ENCODE measurements at places on chromosomes 3 and 15.
A peak's percentile ranks its signal among the peaks of the same experiment; 100 is the strongest.

DNA sequence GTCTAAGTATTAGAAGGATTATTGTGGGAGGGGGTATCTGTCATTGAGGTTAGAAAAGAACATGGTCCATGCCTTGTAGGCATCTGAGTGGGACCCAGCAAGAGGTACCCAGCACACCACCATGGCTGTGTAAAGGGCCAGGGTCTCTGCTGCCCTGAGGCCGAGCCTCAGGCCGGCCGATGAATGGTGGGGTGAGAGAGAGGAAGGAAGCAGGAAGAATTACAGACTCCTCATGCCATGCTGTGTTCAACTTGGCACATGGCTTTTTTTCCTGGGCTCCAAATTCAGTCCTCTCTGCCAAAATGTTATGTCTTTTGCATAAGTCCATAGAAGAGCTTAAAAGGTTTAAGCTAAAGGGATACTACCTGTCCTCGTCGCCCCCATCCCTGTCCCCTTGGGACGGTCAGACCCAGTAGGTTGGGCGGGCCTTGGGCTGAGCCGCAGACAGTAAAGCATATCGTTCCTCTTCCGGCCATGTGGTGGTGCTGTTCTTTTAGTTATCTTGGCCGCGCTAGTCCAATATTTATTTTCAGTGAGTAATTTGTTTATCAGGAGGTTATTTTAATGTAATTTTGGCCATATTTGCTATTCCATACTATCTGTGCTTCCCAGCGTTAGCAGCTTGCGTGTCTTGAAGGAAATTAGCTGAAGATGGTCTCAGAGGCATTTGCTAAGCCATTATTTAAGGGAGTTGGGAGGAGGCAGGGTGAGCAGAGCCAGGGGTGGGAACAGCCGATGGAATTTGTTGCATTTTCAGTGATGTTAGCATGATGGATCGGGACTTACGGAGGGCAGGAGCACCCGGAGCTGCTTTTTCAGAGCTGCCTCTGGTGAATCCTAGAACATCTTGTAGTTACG lies 152.4 kb downstream of the AGBL1 start:
- DNase-seq, result no peak

- DNase-seq, result no peak
Observed at GRCh38 chr15:33987444-33987843, 19.1 kb downstream of the CHRM5 start.

- no peak for DNase-seq
Observed at GRCh38 chr3:14201940-14202684, 23.5 kb downstream of the LSM3 start.

DNA sequence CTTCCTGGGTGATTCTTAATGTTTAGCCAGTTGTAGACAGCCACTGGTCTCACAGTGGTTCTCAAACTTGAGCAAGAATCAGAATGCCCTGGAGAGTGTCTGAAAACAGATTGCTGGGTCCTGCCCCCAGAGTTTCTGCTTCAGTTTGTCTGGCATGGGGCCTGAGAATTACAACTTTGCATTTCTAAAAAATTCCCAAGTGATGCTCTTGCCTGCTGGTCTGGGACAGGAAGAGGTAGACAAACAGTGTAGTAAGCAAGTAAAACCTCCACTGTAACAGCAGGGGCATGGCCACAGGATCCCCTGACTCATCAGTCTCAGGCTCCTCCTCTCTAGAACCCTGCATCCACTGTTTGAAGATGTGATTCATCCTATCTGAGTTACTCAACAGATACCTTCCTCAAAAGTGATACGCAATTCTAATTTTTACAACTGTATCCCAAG lies 36.5 kb downstream of the DZIP1L start:
- DNase-seq, result peak; percentile 82

DNA sequence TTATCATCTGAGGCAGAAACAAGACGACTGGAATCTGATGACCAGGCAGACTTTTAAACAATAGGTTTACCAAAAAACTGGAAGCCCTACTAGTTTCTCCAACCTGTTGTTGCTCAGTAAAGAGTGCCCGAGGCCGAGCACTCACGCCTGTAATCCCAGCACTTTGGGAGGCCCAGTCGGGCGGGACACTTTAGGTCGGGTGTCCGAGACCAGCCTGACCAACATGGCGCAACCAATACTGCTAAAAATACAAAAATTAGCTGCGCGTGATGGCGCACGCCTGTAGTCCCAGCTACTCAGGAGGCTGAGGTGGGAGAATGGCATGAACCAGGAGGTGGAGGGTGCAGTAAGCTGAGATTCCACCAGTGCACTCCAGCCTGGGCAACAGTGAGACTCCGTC lies 1.1 kb upstream of the WDR5B start:
- no peak for DNase-seq

- DNase-seq, result no peak
Observed at GRCh38 chr3:26307192-26307591, 315.4 kb upstream of the LRRC3B start.

- no peak for DNase-seq
Observed at GRCh38 chr3:128491941-128492670, 895 bp downstream of the GATA2 start.

DNA sequence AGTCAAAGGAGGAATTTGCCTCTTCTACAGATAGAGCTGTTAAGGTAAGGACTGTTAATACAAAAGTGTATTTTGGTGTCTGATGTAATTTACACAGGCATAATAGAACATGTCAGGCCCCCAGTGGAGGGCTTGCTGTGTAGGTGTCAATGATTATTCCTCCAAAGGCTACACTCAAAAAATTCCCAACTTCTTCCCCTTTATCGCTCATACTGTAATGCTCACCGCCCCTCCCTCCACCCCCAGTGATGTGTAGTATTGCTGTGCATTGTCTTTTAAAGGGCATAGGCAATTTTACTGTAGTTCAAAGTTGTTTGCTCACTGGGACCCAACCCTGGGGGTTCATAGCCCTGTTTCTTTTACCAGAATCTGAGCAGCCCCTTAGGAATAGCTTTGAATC lies 32.2 kb downstream of the NSUN3 start:
- no peak for DNase-seq

- no peak for DNase-seq
Observed at GRCh38 chr15:81026836-81027599, 26.3 kb downstream of the TLNRD1 start.

DNA sequence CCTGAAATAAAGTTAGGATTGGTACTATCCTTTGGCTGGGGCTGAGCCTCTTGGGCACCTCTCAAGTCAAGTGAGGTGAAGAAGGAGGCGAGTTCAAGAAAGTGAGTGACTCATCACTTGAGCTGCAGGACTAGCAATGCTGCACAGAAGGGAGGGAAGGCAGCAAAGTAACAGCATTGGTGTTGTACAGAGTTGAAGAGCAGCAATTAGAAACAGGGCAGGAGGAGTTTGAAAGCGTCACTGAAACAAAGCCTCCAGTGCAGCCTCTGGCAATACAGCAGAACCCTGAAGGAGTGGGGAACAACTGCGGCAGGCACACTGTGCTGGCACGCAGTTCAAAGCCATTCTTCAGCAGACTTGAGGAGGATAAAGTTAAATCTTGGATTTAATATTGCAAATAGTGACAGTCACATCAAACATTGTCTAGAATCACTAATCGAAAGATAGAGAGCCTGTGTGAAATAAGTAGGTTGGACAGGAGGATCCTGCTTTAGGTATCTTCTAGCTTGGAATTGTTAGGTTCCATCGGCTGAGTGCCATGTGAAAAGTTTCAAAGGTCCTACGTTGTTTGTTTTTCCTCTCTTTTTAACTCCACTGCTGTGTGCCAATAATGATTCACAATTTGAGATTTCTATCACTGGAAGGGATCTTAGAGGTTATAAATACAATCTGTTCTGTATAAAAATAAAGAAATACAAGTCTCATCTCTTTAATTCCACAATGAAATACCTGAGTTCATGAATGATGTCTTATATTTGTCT lies 479.8 kb downstream of the NAALADL2 start:
- DNase-seq, result peak; percentile 56

- no peak for DNase-seq
Observed at GRCh38 chr3:170046269-170047132, 8.7 kb downstream of the GPR160 start.

- DNase-seq, result no peak
Observed at GRCh38 chr3:115709093-115709492, 85.8 kb downstream of the GAP43 start.

- DNase-seq, result no peak
Observed at GRCh38 chr3:8778475-8778874, 9.1 kb upstream of the OXTR start.

- no peak for DNase-seq
Observed at GRCh38 chr15:90219421-90220141, 14.2 kb downstream of the CIB1 start.

DNA sequence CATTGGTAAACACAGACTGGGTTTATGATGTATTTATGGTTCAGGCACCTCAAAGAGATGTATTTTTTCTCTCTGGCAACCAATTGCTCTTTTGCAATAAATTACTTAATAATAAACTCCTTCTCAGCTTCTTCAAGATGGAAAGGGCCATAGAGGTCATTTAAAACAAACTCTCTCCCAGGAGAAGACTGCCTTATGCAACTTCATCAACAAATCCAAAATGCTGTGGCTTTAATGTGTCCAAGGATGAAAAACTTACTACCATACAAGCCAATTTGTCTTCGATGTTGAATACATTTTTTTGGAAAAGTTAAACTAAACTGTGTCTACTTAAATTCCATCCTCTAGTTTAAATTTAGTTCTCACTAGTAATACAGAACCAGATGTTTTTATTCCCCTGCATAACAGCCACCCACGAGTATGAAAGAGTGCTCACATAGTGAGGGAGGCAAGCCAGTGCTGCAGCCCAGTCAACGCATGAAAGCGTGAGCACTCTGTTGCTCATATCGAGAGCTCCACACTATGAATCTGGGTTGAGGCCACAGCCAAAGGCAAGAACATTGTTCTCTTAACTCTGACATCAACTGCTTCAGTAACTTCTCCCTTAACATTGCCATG lies 761.3 kb upstream of the GRM7 start:
- no peak for DNase-seq

DNA sequence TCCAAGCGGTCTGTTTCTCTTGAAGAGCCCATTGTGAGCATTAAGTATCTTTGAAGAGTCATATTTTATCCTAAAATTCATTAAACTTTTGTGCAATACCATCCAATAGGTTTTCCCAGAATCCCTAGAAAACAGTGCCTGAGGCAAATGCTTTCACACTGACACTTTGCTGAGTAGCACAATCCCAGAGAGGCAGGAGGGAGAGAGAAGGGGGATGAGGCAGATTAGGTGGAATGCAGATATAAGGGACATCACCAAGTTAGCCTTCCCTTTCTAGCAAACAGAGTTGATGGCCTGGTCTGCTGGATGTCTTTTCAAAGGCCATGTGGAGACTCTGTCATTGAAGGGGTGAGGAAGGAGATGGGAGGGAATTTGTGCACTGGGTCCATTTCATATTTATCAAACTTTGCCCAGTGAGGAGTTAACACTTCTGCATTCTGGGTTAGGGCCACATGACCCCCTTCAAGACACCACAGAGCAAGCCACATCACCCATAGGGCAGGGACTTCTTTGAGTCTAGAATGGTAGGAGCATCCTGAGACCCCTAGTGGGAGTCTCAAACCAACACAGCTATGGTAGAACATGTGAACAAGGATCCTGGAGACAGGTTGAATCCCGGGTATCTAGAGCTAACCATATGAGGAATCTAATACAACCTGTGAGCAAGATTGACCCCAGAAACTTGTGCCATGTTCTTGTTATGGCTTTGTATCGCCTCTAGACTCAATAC lies 32.0 kb upstream of the SEMA6D start:
- no peak for DNase-seq

DNA sequence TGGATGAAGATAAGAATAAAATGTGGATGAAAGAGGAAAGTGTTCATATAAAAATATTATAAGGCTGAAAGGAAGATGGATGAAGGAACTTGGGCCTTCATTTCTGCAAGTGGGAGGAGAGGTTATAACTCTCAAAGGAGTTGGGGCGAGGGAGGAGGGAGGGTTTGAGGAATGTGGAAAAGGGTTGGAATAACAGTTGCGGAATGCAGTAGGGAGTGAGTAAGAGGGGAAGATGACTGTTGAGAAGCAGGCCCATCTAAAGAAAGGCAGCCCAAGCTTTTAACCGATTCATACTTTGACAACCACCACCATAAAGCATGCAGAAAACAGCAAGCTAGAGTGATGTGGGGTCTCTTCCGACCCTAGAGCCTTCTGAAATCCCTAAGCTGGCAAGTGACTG lies 8.3 kb upstream of the TM4SF4 start:
- peak; percentile 42 for DNase-seq

DNA sequence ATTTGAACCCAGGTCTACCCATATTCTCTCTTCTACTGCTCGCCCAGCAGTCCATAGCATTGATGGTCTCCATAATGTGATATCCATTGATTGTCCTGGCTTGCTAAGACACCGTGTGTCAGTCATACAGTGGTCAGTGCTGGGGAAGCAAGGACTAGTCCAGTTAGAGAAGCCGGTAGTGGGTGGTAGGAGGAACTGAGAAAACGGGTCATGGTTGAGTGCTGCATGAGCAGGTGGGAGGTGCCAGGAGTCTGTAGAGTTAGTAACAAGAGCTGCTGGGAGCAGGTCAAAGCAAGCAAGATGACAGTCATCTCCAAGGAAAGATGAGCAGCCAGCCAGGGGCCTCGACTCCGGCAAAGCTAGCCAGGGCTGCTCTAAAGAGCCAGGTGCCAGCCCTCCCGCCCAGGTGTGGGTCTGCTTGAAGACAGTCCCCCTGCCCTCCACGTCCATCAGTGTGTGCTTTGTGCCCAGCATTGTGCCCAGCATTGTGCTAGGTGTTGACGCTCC lies 29.5 kb upstream of the USP3 start:
- DNase-seq, result no peak
